ENCODE measurements at places on chromosomes 11 and 22.

DNA sequence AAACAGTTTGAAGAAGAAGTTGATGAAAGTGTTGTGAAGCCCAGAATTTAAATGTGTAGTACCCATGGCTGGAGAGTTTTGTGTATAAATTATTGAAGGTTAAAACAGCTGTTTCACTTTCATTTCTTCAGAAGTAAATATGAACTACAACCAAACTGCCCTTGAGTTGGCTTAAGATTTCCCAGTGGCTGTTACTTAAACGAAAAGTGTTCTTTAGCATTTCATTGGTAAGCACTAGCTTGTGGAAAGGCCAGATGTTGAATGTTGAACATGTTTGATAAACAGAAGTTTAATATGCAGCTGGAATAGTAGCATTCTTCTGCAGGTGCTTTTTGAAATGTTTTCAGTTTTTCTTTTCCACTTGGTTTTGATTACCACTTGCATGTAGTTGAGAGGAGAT, 83.2 kb upstream of the TNRC6B start:
- no peak for DNase-seq

GRCh38 chr11:43408277-43408676, 49.6 kb downstream of the TTC17 start:
- no peak for DNase-seq

DNA sequence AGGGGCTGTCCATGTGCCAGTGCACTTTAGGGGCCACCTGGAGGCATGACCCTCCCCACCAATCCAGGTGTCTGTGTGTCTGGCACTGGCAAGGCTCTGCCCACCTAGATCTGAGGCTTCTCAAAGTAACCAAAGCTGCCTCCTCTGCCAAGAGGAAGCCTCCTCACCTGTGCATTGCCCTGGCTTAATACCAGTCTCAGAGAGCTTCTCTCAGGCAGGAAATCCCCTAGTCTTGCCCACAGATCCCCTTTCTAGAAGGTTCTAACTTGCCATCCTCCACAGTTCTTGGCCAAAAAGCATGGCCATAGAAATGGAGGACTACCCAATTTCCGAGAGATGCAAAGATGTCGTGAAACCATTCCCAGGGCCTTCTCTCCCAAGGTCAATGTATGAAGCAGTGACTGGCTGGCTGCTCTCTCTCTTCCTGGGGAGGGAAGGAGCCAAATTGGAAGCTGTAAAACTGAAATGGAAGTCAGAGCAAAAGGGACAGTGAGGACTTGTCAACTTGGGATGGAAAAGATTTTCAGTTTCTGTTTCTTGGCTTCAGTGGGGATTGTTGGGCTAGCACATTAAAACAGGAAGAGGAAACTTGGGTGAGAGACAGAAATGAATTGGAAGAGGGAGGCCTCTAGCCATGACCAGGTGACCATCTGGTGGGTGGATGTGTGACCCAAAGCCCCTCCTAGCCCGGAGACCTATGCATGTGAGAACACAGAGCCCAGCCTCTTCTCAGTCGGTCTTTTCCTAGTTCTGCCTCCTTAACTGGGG, 68.8 kb downstream of the PRDM11 start:
- no peak for DNase-seq

GRCh38 chr11:69449320-69450063, 32.0 kb upstream of the LINC01488 start:
- no peak for DNase-seq

DNA sequence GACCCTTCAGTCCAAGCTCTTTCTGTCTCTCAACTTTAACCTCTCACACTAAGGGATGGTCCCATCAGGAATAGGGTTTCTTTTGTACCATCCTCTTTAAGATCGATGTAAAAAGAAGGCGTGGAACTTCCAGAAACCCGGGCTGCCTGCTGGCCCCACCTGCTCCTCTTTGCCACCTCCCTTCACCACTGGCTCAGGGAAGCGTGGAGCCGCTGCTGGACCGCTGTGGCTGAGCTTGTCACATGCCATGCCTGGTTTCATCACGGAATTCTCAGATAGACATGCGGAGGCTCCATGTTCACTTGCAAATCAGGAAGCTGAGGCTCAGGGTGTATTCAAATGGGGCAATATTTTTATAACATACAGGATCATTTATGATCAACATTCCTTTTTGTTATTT, 399.7 kb downstream of the BRD1 start:
- no peak for DNase-seq

GRCh38 chr11:65503368-65503948, 4.6 kb downstream of the MALAT1 start:
- DNase-seq, result no peak

DNA sequence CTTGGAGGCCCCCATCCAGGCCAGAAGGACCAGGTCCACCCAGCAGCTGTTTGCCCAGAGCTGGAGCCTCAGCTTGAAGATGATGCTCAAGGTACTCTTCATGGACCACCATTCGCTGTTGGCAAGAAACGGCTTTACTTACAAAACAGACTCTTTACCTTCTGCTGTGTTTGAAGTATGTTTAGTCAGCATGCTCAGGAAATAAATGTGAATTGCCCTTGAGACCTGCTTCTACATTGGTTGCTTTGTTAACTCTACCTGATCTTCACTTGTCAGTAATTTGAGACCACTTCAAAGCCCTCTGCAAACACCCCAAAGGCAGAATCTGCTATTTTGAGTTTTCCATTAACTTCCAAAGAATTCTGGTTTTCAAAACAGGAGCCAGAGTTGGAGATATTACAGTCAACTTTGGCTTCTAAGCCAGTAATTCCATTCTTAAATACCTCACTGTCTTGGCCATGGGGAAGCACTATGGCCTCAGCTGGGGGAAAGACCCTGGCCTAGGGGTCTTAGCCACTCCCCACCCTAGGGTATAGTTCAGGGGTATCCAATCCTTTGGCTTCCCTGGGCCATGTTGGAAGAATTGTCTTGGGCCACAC, 2.7 kb downstream of the UQCR10 start:
- no peak for DNase-seq

DNA sequence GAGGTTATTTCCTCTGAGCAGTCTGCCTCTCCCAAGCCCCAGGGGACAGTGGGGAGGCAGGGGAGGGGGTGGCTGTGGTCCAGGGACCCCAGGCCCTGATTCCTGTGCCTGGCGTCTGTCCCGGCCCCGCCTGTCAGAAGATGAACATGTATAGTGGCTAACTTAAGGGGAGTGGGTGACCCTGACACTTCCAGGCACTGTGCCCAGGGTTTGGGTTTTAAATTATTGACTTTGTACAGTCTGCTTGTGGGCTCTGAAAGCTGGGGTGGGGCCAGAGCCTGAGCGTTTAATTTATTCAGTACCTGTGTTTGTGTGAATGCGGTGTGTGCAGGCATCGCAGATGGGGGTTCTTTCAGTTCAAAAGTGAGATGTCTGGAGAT, 3.1 kb downstream of the PIM3 start:
- no peak for DNase-seq

DNA sequence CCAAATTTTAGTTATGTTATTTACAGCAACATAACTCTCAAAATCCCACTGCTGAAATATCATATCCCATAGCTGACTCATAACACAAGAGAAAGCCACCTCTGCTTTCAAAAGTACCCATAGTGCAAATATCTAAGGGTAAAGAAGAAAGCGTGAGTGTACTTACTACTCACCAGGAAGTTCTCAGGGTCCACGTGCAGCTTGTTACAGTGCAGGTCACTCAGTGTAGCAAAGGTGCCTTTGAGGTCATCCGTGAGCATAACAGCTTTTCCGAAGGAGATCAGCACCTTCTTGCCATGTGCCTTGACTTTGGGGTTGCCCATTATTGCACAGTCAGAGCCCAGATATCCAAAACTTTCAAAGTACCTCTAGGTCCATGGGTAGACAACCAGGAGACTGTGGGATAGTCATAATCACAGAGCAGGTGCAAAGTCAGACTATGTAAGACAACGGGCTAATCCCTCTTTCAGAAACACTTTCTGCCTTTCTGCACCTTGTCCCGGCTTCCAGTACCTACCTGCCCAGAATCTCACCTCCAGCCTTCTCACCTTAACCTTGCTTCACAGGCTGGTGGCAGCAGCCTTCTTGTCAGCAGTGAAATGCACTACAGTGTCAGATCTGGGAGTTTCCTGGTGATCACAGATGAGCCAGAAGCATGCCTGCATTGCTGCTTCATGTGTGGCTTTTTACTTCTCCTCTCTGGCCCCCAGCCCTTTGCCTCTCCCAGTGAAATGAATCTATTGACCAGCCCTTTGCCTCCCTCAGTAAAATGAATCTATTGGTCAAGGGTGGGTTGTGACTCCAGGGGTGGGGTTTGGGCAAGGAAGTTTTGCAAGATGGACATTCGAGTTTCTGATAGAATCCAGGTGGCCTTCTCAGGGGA, 6.5 kb downstream of the HBG1 start:
- no peak for DNase-seq

GRCh38 chr22:39468487-39469325, 11.9 kb downstream of the MGAT3 start:
- no peak for DNase-seq

DNA sequence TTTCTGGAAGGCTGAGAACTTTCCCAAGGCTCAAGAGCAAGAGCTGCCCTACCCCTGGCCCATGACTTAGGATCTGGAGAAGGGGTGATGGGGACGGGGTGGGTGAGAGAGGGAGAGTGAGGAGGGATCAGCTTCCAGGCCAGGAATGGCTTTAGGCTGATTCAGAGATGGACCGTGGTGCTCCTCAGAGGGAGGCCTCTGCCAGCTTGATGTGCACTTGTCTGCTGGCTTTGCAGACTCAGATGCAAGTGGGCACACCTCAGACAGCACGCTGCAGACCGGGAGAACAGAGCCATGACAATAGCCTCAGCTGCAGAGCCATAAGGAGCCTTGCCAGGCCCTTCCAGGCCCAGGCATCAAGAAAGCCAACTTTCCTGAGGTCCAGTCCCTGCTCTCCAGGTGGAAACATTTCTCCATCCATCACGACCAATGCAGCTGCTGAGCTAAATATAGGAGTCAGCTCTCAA, 41.3 kb downstream of the ALX4 start:
- no peak for DNase-seq

Data from brain pericyte (primary cell).